ENCODE measurements at places on chromosomes 11 and 22. TPM values are rescaled to one million over a fixed set of nuclear protein-coding genes. Genes with fewer than 3 reads are reported as not detected.

The HORMAD2 gene
- total RNA-seq = not detected

The RNF141 gene
- 32.4 TPM for total RNA-seq

The SCGB1C1 gene
- not detected for total RNA-seq

The DEFB131B gene
- not detected for total RNA-seq

The SLC22A9 gene
- total RNA-seq = not detected

The SLCO2B1 gene
- total RNA-seq = 52.8 TPM

The FAM83F gene
- total RNA-seq = 35.6 TPM

The IL18 gene
- 18.3 TPM for total RNA-seq

The APOBEC3H gene
- total RNA-seq = not detected
